Left cardiac atrium (tissue), 4 donors: ENCODE measurements at places on chromosomes 3 and 15.

DNA sequence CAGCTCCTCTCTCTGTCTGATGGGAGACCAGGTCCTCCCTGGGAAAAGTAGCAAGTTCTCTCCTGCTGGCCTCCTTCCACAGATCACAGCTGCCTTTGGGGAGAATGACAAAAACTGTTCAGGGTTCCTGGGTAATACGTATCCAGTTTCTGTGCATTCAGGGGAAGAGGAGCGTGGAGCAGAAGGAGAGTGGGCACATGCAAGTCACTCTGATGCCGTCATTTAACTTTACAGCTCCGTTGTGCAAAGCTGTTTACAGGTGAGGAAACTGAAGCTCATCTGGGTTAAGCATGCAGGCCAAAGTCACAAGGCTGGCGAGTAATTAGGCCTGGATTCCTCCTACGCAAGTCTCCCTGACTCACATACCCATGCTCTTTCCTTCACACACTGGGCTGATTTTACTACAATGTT lies 7.5 kb upstream of the TM4SF1 start:
- DNase-seq, result no peak

DNA sequence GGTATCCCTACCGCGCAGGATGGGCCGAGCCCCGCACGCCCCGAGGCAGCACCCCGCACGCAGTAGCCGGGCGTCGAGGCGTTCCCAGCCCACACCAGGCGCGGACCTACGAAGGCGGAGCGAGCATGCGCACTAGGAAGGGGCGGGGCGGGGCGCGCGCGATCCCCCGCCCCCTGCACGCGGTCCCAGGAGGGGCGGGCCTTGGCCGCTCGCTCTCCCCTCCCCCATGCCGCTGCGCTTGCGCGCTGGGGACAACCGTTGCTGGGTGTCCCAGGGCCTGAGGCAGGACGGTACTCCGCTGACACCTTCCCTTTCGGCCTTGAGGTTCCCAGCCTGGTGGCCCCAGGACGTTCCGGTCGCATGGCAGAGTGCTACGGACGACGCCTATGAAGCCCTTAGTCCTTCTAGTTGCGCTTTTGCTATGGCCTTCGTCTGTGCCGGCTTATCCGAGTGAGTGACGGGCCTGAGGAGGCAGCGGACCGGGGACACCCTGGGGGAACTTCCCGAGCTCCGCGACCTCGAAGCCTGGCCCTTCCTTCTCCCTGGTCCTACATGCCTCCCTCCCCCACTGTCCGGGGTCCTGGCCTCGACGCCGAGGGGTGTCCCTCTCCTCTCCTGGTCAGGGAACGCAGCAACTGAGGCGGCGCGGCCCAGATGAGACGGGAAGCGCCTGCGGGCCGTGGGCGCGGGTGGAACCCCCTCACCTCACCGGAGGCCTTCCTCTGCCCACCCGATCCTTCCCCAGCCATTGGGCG lies at the start of gene SPESP1:
TSS of gene SPESP1 (plus strand) at position 258 of the 755 bp plus-strand sequence. CDS start at position 387, 129 bp downstream.
- peak; percentile 68 for DNase-seq

DNA sequence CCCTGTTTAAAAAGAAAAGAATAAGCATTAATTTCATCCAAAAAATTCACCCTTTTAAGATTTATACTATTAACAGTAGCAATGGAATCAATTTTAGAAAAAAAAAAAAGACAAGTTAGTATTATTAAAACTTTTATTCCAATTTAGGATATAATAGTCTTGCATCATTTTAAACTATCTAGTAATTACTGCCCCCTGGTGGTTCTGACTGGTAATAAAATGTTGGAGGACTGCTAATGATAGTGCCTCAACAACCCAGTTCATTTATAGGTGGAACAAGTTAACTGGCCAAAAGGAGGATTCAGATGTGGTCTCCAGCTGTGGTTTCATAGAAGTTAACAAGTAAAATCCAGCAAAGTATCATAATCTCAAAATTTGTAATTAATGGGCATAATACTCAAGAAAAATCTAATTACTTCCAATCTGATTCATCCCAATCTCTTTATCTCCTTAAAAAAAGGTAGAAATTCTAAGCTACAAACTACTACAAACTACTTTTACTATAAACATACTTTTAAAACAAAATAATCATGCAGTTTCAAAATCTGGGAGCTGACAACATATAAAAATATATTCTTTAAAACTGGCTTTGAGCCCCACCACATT lies 30.7 kb upstream of the WDR49 start:
- no peak for DNase-seq

- no peak for DNase-seq
Observed at GRCh38 chr3:17583530-17583929, 158.9 kb downstream of the TBC1D5 start.

GRCh38 chr3:9047452-9048346 lies 84.4 kb upstream of the RAD18 start:
- no peak for DNase-seq

- DNase-seq, result no peak
Observed at GRCh38 chr3:183272791-183273190, 19.7 kb downstream of the B3GNT5 start.

DNA sequence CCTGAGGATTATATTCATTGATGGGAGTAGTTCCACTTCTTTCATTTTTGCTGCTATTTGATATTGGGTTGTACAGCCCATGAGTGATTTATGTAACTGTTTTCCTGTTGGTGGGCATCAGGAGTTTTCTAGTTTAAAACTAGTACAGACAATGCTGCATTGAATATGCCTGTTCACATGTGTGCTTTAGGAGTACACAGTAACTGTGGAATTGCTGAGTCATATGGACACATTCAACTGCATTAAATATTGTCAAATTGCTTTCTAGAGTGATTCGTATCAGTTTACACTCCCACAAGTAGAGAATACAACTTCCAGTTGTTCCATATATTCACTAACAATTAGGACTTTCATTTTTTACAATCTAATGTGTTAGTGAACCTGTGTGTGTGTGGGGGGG lies 59.8 kb upstream of the THSD4 start:
- no peak for DNase-seq

DNA sequence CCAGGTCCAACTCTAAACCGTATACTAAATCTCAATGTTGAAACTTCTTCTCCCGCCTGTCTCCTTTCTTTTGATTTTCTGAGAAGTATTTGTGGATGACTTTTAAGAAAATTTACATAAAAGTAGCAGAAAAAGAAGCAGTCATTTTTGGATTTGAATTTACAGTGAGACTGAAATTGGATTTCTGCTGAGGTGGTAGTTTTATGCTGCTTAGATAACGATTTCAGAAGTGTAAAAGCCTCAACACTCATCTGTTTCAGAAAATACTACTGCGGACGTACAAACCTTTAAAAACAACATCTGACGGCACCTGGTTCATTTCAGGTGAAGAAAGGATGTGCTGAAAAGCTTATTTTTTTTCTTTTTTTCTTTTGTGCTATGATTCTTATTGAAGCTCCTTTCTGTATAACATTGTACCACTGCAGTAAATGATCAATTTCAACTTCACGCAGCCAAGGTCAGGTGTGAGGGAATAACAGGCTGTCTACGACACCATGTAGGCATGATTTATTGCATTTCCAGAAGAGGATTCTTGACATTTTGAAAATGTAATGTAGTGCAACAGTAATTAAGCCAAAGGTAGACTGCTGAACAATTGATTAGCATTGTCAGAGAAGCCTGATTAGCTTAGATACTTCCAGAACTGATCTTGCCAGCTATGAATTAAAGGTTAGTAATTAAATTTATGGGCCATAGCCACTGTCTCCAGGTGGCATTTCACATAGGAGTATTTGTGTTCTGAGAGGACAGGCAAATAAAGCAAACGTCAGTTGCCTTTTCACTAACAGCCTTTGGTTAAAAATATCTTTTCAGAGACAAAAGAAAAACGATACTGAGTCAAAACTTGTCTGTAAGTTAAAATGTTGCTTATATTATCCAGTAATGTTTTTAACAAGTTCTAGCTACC lies 134.6 kb upstream of the KBTBD8 start:
- DNase-seq, result no peak

DNA sequence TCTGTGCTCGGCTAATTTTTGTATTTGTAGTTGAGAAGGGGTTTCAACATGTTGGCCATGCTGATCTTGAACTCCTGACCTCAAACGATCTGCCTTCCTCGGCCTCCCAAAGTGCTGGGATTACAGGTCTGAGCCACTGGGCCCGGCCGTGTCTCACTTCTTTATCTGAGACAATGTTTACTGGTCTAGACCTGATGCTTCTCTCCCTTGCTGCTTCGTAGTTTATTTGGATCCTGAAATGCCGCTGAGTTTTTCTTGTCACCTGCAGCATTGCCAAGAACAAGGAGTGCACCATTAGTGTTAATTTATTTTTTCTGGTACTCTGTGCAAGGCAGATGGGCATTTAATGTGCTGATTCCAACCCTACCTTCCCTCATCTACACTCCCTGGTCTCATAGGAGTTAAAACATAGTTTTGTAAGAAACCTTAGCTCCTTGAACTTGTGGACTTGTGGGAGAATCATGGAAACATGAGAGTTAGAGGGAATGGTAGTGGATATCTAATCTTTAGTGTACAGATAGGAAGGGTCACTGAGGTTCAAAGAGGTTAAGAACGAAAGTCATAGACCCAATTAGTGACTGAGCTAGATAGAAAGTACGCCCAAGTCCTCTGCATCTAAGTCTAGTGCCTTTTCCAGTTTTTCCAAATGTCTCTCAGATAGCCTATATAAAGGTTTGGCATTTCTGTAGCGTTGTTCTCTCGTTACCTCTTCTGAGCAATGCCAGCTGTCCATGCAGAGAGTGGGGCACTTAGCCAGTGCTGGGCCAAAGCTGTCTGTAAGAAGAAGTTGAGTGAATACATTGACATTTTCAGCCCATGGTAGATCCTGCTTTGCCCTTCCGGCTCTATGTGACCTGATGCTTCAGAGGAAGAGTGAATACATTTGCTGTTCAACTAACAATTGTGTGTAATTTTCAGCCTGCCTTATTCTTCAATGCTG lies 244.1 kb downstream of the LPP start:
- DNase-seq, result no peak

DNA sequence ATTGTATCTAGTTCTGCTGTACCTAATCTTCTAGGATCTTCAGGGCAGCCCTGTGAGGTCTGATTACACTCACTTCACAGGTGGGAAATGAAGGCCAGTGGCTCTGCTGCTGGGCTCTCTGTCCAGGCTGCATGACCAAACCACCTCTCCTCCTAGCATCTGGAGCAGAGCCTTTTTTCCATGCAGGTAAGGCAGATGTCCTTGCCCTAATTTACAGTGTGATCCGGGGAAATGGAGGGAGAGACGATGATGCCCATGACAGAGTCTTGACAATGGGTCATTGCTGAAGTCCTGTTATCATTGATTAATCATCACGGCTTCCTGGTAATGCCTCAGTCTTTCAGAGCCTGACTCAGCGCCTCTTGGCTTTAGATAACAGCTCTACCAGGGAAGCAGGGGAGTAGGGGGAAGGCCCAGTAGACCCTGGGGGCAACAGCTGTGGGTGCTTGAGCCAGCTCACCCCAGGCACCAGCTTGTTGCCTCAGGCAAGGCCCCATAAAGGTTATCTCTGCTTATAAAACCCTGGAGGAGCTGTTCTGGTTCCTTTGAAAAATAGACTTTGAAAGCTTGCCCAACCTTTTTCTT lies 153.4 kb downstream of the GABRG3 start:
- no peak for DNase-seq

DNA sequence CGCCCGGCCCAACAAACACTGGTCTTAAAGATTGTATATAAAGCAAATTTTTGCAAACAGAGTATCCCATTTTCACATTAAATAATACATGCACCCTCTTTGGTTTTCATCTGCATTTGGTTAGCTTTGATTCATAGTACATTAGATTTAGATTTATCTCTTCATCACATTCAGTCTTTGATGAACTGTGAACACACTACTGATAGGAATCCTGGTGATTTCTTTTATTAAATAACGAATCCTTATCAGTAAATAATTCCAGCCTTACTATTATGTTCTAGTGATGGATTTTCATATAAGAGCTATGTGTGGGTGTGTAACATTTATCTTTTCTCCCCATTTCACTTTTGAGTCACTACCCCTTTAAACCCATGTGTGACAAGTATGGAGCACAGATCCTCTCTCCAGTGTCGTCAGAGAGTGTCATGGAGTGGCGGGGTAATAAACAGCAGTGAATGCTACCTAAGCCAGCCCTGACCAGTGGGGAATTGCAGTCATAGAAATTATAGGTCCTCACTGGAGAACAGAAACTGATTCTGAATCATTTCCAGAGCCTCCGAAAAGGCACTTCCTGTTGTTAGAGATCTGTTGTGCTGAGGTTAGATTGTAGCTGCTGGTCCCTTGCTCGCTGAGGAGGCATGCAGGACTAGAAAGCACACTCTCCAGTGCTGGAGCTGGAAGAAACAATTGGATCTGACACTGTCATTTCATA lies 22.0 kb downstream of the SLC7A14 start:
- DNase-seq, result no peak

GRCh38 chr15:83278191-83278590 lies 6.3 kb downstream of the BNC1 start:
- no peak for DNase-seq

DNA sequence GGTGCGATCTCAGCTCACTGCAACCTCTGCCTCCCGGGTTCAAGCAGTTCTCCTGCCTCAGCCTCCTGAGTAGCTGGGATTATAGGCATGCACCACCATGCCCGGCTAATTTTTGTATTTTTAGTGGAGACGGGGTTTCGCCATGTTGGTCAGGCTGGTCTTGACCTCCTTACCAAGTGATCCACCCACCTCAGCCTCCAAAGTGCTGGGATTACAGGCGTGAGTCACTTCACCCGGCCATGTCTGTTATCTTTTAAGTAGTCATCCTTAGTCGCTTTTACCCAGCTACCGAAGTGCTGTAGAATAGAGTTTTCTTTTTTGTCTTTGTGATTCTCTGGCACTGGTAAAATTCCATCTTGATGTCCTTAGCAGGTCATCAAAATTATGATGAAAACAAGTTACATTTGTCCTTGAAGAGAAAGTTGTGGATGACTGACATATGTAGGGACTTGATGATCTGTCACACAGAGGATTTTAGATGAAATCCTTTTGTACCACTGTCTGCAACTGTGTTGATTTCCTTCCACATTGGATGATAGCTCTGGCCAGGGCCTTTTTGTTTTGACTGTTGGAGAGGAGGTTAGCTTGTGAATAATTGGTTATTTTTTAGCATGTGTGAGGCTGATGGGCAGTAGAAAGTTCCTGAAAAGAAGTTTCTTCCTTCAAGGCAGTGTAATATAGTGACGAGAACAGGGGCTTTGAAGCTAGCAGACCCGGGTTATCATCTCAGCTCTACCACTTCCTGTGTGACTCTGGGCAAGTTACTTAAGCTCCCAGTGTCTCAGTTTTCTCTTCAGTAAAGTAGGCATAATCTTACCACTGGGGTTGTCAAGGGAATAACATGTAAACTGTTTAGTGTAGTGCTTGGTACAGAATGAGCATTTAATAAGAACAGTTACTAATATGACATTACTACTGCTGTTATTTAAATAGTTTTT lies 18.8 kb downstream of the ATG7 start:
- no peak for DNase-seq

GRCh38 chr15:71939981-71940588 lies 129.7 kb downstream of the NR2E3 start:
- DNase-seq, result no peak

DNA sequence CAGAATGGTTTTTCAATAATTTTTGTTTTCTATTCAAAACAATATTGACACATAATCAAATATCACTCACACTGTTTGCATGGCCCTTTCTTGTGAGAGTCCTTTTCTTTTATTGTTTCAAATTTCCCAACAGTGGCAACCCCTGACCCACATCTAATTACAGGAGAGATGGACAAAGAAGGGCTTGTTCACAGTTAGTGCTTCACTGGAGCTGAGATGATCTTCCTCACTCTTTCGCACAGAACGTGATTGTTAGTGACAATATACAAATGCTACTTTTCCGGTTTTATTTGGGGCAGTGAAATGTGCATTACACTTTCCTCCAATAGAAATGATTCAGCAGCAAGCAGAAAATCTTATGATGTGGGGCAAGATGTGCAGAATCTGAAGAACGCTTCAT lies 38.6 kb upstream of the TTC14 start:
- no peak for DNase-seq
